ENCODE measurements at places on chromosomes 11 and 22.

- DNase-seq = peak; percentile 49
These were observed 2.7 kb upstream of the PDE2A start for GRCh38 chr11:72676861-72677341.

- DNase-seq = peak; percentile 47
These were observed 6.2 kb upstream of the IGSF22 start for GRCh38 chr11:18731949-18732821.

DNA sequence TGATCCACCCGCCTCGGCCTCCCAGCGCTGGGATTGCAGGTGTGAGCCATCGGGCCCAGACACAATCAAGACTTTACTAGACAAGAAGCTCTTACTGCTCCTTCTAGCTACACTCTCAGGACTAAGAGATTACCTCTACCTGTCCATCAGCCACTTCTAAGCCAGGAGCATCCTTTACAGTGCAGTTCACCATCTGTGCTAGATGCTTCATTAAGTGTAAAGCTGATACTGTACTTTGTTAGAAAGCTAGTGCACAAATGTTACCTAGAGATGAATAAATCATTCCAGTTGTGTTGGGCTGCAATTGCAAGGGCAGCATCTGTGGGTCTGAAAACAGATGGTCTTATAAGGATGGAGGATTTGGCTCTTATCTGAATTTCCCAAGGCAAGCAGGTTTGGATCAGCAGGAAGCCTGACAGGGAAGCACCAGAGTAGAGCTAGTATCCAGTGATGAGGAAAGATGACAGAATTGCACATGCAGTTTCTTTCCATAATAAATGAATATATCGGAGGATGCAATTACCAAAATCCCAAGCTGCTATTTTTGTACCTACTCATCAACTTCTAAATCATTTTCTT lies 58.3 kb downstream of the FAM168A start:
- DNase-seq = no peak

DNA sequence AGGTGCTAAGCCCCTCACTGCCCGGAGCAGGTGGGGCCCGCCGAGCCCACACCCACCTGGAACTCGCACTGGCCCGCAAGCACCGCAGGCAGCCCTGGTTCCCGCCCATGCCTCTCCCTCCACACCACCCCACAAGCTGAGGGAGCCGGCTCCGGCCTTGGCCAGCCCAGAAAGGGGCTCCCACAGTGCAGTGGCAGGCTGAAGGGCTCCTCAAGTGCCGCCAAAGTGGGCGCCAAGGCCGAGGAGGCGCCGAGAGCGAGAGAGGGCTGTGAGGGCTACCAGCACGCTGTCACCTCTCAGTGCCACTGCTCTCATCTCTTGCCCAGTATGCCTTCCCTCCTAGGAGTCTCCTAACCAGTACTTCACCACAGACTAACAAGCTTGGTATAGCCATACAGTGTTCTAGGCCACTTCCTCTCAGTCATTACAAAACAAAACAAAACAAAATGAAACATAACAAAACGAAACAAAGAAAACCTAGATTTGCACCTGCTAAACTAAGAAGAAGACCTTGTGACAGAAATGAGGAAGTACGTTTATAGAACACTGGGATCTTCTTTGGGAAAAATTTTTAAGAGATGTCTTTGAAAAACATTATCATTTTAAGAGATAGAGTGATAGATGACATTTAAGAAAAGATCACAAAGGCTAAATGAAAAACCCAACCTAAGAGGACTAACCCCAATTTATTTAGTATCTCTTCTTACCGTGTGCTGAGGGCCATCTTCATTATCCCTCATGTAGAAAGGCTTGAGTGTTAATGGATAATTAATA lies 47.7 kb upstream of the GAB2 start:
- no peak for DNase-seq

GRCh38 chr22:38132794-38133193 lies 22.3 kb upstream of the BAIAP2L2 start:
- no peak for DNase-seq

- DNase-seq = no peak
These were observed 12.0 kb downstream of the STIM1 start for GRCh38 chr11:3867209-3868091.
